ENCODE measurements at places on chromosomes 2 and 18. TPM values are rescaled to one million over a fixed set of nuclear protein-coding genes. Genes with fewer than 3 reads are reported as not detected.

Gene UPP2
- not detected for total RNA-seq

GRCh38 chr2:97840198-97840597, 126.8 kb downstream of the ZAP70 start:
- H3K27ac ChIP-seq, result no peak overlapping the region
- peaks cover 38% of the 10 kb centered on the region for H3K36me3 ChIP-seq
- no peaks in the 10 kb centered on the region for H3K27me3 ChIP-seq
- H3K4me3 ChIP-seq, result no peak overlapping the region

GRCh38 chr2:222442665-222443064, 18.3 kb downstream of the SGPP2 start:
- DNase-seq, result no peak
- H3K27me3 ChIP-seq, result no peaks in the 10 kb centered on the region
- H3K36me3 ChIP-seq, result no peaks in the 10 kb centered on the region
- no peak overlapping the region for H3K4me3 ChIP-seq

Gene DQX1
- 0.94 TPM for total RNA-seq

DNA sequence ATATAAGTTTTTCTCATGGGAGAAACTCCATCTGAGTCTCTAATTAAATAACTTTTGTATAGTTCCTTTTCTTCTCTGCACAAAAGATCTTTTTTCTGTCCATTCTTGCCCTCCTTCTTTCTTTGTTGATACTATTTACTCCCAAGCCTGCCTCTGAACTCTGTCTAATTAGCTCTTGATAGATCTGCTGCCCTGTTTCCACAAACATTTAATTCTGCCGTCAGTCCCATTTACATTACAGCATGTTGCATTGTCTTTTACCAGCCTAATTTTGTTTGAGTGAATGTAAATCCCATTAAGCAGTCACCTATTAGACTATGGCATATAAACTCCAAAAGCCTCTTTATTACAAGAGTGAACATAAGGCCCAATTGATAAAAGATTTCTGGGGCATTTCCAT, 254.4 kb downstream of the ERBB4 start:
- no peaks in the 10 kb centered on the region for H3K4me1 ChIP-seq
- no peak for DNase-seq
- no peaks in the 10 kb centered on the region for H3K27me3 ChIP-seq
- H3K27ac ChIP-seq, result no peak overlapping the region
- H3K36me3 ChIP-seq, result no peaks in the 10 kb centered on the region
- H3K4me3 ChIP-seq, result no peak overlapping the region

DNA sequence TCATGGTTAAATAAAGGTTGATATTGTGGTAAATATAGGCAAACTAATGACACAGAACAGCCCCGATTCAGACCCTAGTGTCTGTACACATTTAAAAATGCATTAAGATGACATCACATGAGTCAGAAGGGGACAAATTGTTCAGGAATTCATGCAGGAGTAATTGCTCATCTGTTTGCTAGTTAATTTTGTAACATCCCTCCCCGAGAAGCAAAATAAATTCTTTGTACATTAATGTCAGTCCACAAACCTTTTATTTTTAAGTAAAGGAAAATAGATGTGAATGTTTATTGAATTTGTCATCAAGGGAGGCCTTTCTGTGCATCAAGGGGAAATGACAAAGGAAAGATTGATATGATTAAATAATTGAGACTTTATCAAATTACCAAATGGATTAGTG, 69.9 kb downstream of the SH3BP4 start:
- no peak overlapping the region for H3K27ac ChIP-seq
- H3K27me3 ChIP-seq, result no peaks in the 10 kb centered on the region
- H3K4me3 ChIP-seq, result no peak overlapping the region

DNA sequence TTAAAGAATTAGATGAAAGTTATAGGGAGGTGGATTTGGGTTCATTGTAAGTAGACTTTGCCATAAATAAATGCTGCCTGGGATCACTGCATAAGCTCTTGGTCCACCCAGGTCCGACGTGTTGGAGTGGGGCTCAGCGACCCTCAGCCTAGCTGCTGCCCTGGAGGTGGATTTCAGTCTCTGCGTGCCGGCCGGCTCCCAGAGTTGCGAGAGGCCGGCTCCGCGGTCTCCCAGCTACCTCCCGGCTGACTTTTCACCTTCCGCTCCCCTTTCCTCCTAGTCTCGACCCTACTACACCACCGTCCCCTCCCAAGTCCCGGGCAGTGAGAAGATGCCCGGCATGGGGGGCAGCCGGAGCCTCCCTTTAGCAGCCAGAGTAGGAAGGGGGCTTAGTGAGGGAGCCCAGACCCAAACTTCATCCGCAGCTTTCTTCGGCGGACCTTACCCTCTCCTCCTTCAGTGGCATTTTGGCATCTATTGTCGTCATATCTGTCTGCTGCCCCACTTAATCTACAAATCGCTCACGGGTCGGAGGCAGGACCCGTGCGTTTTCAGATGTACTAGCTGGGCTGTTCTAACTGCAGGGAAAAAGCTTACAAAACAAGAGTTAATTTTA, 8.1 kb downstream of the EMX1 start:
- H3K4me3 ChIP-seq, result no peak overlapping the region
- peaks cover 54% of the 10 kb centered on the region for H3K27me3 ChIP-seq
- H3K27ac ChIP-seq, result no peak overlapping the region
- no peak for DNase-seq

Gene KDM3A
- 56.7 TPM for total RNA-seq

Gene ABCG5
- not detected for total RNA-seq

- H3K4me1 ChIP-seq, result no peaks in the 10 kb centered on the region
- no peaks in the 10 kb centered on the region for H3K27me3 ChIP-seq
- no peak overlapping the region for H3K4me3 ChIP-seq
Measured at GRCh38 chr18:35691625-35692024, 110.1 kb downstream of the GALNT1 start.

- no peaks in the 10 kb centered on the region for H3K4me1 ChIP-seq
- H3K27ac ChIP-seq, result no peak overlapping the region
- H3K36me3 ChIP-seq, result no peaks in the 10 kb centered on the region
- H3K27me3 ChIP-seq, result no peaks in the 10 kb centered on the region
- H3K4me3 ChIP-seq, result no peak overlapping the region
Measured at GRCh38 chr18:70553245-70553935, 264.5 kb downstream of the SOCS6 start.

Measured in activated CD8-positive, alpha-beta memory T cell treated with anti-CD3 and anti-CD28 coated beads, Interleukin-2, amount 10 ng/mL, durations not matched to agents 7 days and 5 days (primary cell).